Stimulated activated CD8-positive, alpha-beta memory T cell treated with anti-CD3 and anti-CD28 coated beads, Interleukin-7, amount 100 ng/mL, for 4 hours (primary cell): ENCODE measurements at places on chromosomes 6 and 20.

DNA sequence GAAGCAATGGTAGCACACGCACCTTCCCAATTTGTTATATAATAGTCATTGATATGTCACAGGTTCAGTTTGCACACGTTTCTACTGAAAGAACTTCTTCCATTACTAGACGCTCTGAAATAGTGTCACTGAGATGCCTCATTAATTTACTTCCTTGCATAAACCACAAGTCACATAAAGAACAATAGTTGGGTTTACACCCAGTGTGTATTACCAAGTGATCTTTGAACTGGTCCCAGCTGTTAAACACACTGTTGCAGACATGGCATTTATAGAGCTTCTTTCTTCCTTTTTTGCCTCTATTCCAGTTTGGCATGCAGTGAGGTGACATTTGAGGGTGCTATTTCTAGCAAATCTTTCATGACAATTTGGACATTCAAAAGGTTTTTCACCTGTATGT is 245.3 kb downstream of the EPM2A start:
- no peak for DNase-seq

DNA sequence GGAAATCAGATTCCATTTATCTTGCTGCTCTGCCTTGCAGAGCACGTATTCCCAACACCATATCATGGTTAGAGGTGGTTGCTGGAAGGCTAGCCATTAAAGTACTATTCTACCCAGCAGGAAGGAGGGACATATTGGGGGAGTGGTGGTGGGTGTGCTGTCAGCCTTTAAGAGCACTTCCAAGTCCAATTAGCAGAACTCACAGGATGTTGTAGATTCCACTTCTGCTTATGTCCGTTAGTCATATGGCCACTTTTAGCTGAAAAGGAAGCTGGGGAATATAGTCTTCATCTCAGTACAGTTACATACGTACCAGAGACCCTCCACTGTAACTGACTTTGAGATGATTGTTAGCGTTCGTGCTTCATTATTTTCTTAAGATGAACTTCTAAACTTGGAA is 94.4 kb downstream of the SAMD3 start:
- no peak for DNase-seq

DNA sequence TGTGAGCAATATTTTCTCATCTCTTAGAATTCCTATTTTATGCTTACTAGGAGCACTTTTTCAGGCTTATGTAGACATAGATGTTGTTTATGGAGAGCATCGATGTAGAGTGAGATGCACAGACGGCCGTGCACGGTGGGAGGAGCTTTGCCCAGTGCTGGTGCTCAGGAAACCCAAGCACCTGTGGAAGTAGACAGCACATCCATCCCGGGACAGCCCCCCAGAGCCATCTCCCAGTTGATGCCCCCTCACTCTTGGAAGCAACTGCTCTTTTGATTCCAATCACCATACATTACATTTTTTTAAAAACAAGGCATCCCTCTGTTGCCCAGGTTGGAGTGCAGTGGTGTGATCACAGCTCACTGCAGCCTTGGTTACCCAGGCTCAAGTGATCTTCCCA is 143.7 kb downstream of the SMOC2 start:
- DNase-seq, result no peak

- DNase-seq, result no peak
Observed at GRCh38 chr20:44738813-44739477, 6.7 kb upstream of the KCNK15 start.

- DNase-seq, result no peak
Observed at GRCh38 chr20:50868509-50869495, 62.4 kb downstream of the ADNP start.

DNA sequence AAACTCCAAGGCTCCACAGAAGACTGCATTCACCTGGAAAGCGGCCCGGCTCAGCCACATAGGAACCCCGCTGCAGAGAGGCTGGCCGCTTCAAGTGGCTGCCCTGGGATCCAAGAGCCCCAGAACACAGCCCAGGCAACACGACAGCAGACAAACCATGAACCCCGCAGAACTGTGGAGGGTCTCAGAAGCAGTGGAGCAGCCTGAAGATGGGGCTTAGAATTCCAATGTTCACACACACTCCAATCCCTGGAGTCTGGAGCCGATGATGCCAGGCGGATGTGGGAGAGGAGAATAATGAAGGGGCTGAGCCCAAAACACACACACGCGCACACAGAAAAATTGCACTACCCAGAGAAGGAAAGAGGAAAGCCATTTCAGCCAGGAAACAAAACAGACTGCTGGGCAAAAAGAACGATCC is 52.4 kb downstream of the NINL start:
- no peak for DNase-seq

GRCh38 chr20:50085481-50086365 is 27.2 kb downstream of the UBE2V1 start:
- DNase-seq, result peak; percentile 16

DNA sequence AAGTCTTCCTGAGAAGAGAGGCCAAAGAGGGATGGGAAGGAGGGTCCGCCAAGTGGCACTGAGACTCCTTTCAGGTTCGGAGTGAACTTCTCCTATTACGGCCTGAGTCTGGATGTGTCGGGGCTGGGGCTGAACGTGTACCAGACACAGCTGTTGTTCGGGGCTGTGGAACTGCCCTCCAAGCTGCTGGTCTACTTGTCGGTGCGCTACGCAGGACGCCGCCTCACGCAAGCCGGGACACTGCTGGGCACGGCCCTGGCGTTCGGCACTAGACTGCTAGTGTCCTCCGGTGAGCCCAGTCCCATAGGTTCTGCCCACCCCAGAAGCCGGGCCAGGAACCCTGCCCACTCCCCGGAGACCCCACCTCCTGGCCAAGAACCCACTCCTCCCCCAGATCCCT is 4.1 kb downstream of the SLC22A7 start:
- DNase-seq, result no peak

GRCh38 chr6:42428326-42429041 is 23.2 kb downstream of the TRERF1 start:
- peak; percentile 46 for DNase-seq

- no peak for DNase-seq
Observed at GRCh38 chr6:28719275-28719940, 193.7 kb downstream of the GPX5 start.

- DNase-seq, result no peak
Observed at GRCh38 chr20:6007529-6008103, 46.2 kb downstream of the LRRN4 start.
